ENCODE measurements at places on chromosomes 5 and 9. TPM values are rescaled to one million over a fixed set of nuclear protein-coding genes. Genes with fewer than 3 reads are reported as not detected.
A peak's percentile ranks its signal among the peaks of the same experiment; 100 is the strongest.

The INVS gene
- 21.0 TPM for polyA plus RNA-seq

DNA sequence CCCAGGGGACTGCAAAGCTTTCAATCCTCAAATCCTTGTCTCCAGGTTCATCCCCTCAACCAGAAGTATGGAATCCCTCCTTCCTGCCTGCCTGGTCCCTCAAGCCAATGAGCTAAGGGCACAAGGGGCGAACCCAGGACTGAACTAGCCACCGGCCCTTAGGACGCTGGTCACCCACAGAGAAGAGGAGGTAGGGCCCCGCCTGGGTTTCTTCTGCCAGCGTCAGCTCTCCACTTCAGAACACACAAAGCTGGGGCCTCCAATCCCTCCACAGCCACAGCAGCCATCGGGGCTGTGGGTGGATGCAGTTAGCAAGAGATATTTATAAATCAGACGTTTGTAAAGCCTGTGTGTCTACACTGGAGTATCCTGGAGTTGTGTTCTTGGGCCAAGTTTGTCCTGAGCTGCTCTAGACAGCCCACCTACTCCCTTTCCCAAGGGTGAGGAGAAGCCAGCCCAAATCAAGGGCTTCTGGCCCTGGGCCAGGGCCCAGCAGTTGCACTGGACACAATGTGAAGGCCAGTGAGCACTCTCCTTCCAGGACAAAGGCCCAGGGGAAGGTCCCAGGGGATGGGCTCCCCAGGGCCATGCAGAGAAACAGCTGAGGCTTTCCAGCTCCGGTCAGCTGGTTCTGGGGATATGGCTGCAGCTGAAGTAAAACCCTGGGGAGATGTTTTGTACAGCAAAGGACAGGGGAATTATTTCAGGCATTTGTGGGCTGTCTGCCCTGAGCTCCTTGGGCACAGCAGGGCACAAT, 18.9 kb downstream of the AMBP start:
- DNase-seq = no peak

DNA sequence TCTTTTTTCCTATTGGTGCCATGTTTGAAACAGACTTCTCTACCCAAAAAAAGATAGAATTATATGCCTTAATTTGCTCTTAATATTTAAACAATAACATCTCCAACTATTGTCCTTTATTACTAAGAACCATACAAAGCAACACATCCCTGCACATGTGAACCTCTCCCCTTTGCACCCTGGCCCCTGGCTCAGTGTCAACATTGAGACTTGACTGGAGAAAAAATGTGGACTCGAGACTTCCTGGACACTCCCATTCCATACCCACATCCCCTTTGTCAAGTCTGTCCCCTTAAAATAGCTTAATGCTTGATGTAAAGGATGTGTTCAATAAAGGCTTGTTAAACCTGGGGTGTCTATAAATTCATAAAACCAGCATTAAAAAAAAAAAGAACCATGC, 53.2 kb downstream of the TTC39B start:
- DNase-seq = no peak

DNA sequence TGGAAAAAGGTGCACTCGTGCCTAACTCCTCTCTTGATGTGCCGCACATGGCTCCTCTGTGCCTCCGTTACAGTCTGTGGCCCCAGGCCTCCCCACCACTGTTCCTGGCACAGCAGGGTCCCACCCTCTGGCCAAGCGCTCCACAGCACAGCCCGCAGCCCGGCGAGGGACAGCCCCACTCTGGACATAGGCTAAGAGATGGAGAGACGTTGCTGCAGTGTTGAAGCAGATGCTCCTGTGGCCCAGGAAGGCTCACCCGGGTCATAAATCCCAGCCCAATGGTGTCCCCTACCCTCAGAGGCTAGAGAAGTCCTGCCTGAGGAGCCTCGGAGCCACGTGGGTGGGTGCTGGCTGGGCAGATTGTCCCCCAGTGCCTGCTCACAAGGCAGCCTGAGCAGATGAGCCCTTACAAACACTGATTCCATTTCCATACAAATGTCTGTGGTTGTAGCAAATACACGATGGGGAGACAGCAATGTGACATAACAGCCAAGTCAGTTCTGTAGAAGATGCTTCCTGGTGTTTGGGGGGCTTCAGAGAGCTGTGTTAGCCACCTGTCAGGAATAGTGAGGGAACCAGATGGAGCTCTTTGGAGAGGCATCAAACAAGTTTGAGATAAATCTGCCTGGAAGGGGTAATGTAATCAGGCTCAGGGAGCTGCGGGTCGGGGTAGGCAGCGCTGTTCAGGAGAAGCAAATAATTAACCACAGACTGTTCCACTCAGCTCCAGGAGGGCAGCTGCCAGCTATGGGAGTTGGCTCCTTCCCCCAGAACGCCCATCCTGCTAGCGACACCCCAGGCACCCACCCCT, 41.7 kb downstream of the C5orf15 start:
- no peak for DNase-seq

DNA sequence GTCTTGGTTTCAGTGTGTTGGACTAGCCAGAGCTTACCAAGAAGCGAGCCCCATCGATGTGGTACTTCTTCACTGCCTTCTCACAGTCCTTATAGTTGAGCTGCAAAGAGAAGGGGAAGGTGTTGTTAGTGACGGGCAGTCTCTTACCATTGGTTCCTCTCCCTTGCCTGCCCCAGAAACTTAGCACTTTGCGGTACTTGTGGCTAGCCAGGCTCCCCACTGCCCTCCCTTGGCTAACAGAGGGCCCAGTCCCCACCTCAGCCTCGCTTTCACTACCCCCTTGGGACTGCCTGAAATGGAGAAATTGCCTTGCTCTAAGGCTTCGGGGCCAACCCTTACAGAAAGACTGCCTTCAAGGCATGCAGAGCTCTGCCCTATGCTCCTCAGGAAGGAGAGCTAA, 4.3 kb downstream of the LCP2 start:
- no peak for DNase-seq

DNA sequence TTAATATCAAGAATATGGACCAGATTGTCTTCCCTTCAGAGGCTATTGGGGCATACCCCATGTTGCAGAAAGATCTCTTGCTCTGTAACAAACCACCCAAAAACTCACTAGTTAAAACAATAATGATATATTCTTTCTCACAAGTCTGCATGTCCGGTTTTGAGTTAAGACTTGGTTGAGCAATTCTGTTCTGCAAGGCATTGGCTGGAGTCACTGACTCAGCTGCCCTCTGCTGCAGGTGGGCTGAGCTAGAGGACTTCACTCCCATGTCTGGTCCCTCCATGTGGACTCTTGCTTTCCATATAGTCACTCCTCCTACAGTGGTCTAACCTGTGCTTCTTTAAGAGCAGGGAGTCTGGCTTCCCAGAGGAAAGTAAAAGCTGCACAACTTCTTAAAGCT, 73.4 kb downstream of the ESM1 start:
- DNase-seq = no peak

DNA sequence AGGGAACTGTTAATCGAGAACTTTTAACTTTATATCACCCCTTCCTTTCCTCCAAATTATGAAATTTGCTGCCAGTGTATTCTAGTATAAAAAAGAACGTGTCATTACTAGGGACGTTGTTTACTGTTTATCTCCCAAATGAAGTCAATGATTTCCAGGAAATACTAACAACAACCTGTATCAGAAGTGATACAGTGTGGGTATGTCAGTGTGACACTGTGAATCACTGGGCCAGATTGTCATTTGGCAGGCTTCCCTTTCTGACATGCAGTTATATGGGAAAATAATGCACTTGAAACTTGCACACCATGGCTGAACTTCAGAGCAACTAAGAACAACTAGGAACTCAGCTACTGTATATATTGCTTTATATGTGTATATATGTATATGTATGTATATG, 12.6 kb downstream of the ZNF462 start:
- no peak for DNase-seq

DNA sequence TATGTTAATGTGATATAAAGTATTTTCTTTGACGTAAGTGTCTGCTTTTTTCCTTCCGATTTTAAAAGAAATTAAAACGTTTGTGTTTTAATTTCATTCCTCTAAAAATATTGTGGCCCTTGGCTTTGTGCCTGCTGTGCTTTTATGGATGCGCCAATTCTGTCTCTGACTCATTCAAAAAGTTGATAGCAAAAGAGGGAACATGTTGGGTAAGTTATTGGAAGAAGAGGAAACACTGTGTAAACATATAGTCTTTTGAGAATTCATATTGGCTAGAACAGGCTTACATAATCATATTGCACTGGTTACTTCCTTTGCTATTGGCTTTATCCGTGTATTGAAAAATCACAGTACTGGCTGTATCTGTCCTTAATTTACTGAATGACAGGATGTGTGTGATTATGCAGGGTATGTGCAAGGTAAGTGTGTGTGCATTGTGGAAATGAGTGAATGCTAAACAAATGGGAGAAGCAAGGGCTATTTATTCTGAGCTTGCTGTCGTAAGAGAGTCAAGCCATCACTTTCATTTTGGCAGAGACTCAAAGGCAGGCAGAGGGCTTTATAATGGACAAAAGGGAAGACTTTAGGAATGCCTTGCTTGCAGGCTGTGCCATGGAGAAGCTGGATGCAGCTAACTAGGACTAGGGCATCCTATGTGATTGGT, 67.8 kb downstream of the SGCD start:
- DNase-seq = no peak

- DNase-seq = no peak
Observed at GRCh38 chr5:140255460-140256157, 47.3 kb downstream of the PFDN1 start.

- no peak for DNase-seq
Observed at GRCh38 chr9:7313389-7313788, 486.2 kb downstream of the DMAC1 start.

DNA sequence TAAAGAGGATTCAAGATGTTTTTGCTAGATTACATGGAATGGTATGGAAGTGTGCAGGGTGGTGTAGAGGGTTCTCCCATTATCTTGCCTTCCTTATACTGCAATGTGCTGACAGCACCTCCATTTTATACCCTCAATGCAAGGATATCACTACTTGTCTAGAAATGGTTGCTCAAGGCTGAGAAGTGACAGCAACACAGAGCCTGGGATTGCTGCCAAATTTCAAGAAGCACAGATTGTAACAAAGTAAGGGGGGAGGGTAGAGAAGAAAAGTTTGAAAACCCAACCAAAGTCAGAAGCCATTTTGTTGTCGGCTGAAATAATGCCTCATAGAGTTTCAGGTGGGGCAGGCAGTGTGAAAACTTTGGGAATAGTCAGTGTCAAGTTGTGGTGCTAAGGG, 29.8 kb downstream of the PCDHAC2 start:
- no peak for DNase-seq

DNA sequence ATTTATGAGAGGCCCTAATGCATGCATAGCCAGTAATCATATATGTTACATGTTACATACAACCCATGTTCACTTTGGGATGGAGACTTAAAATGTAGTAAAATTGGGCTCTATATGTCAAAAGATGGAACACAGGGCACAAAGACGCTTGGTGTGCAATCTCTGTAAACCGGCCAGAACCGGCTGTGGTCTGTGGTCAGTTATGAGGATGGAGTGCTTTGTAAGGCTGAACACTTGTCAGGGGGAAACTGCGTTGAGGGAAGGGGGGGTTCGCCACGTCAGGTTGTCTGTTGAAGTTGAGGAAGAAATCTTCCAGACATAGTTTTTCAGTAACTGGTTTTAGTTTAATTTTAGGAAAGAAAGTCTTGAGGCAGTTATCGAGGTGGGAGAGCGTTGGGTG, 2.7 kb upstream of the CKMT2 start:
- DNase-seq = no peak

GRCh38 chr5:176529741-176530141, 7.5 kb downstream of the RNF44 start:
- DNase-seq = no peak

DNA sequence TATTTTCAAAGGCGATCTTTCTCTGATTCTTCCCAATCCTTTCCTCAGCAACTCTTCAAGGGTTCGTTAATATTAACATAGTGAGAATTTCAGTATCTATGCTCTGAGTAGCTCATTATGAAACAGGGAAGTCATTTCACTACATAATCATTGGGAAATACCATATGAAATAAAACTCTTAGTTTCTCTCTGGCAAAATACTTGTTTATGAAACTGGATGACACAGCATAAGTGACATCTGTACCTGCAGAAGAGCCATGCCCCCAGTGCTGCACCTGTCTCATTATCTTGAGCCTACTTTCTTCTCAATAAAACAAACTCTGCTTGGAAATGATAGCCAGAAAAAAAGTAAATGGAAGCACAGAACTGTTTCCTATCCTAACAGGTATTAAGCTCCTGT, 33.8 kb upstream of the OTULIN start:
- no peak for DNase-seq

DNA sequence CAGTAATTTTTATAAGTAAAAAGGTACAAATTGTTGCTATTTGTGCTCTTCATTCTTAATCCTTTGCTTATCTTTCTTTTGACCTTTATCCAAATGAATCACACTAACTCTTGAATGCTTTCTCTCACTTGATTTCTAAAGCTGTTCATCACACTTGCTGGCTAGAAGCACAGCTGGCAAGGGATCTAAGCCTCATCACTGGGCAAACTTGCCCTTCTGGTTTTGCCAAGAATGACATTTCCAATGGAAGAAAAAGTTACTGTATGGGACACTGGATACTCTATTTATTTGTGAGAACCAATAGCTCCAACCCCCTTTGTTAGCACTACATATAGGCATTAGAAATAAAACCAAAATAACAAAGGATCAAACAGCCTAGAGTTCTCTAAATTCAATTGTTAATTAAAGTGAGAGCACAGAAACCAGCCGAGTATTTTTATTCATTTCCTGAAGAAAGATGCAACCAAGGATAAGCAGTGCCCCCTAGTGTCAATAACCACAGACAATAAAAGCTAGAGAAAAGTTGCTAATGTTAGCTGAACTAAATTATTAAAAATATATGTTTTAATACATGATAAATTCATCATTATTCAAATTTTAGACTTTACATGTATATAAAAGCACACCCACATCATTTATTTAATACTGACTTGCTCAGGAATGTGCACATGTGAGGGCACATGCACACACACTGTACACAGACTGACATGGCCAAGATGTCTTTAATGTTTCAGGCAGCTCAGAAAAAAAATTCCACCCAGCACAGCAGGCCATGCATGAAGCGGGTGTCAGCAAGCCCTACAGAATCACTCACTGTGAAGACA, 59.8 kb upstream of the POU5F2 start:
- peak; percentile 75 for DNase-seq

- no peak for DNase-seq
Observed at GRCh38 chr9:99582814-99583213, 238.9 kb upstream of the NR4A3 start.

DNA sequence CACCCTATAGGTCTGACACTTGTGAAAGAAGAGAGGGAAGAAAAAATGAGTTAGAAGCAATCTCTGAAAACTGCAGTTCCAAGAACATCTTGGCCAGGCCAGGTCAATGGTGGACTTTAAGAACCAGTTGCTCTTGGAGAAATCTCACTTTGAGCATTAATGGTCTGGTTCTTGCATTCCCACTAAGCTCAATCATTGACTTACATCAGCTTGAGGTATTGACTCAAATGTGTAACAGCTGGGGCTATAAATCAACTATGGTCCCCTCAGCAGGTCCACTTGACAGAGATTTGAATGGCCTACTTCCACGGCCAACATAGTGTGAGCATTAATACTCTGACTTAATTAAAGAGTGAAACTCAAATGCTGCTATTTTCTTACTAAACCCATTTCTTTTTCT, 357.8 kb upstream of the RGMB start:
- DNase-seq = no peak

All from left renal cortex interstitium (tissue), 4 donors.